Type B pancreatic cell (in vitro differentiated cells): ENCODE measurements at places on chromosomes 5 and 9. TPM values are rescaled to one million over a fixed set of nuclear protein-coding genes. Genes with fewer than 3 reads are reported as not detected.

- no peak for DNase-seq
Measured at GRCh38 chr5:120919017-120919416, 454.9 kb downstream of the PRR16 start.

- no peak for DNase-seq
Measured at GRCh38 chr9:3457175-3457574, 68.6 kb downstream of the RFX3 start.

DNA sequence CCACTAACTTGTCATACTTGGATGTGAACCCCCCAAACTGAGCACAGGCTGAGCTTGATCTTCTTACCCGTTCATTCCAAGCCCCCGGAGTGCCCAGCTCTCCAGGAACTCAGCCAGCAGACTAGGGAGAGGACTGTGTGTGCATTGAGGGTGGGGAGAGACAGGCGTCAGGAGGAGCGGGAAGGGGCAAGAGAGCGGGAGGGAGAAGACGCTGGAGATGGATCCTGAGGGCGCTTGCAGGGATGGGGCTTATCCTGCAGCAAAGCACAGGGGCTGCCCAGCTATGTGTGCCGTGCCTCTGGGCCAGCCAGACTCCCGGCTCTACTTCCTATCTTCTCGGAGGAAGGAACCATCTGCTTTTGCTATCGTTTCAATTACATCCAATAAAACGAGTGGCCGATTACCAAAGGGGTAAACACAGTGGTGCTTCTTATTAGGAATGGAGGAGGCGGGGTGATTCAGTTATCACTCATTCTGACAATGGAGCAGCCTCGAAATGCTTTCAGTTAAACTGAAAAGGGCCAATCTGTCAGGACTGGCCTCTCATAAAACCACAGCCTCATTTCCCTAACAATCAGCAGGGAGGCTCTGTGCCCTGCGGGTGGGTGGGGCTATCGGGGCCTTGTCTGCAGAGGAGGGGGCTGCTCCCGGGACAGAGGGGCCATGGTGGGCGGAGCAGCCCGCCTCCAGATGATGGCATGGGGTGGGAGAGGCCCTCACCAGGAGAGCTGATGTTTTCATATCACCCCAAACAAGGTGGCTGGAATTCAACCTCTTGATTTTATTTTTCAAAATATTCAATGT lies 168.2 kb downstream of the DAB2IP start:
- DNase-seq = no peak

- no peak for DNase-seq
Measured at GRCh38 chr5:146243247-146243646, 39.8 kb downstream of the RBM27 start.

DNA sequence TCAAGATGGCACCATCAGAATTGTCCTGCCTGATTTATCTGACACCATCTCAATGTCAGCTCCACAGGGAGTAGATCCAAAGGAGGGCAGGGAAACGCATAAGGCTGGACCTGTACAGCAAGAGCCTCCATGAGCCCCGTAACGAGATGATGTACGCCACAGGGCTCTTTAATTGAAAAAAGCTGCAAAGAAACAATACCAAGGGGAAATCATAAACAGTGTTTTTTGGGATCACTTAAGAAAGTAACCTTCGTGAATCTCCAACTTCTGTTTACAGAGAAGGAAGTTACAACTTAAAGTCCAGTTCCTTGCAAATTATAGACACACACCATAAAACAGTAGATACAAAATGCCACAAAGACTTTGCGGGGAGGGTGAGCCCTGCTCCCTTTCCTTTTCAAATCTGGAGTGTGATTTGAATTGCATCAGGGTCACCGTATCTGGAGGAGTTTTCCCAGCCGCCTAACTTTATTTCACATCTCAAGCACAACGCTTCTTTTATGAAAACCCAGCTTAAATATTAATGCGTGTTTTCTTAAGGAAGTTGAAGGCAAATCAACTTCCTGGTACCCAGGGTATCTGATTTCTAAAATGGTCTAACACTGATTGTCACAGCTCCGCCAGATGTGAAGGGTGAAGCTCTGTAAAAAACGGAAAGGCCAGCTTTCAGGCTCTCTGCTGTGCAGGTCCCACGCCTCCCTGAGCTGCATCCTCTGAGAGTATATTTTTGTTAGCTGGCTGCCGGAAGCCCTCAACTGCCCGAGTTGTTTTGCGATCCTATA lies 88.9 kb downstream of the EBF1 start:
- no peak for DNase-seq

DNA sequence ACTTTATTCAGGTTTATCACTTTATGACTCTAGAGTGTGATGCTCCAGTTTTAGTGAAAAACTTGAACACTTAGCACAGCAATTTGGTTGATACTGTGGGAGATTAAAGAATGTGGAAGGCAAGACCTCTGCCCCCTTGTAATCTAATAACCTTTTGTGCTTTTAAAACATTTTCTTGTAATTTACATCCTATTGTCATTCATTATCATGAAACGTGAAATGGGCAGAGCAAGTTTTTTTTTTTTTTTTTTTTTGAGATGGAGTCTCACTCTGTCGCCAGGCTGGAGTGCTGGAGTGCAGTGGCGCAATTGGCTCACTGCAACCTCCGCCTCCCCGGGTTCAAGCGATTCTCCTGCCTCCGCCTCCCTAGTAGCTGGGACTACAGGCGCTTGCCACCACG lies 1.8 kb downstream of the PAIP2 start:
- DNase-seq = no peak

GRCh38 chr5:89313044-89313443 lies 430.1 kb upstream of the MEF2C start:
- DNase-seq = no peak

DNA sequence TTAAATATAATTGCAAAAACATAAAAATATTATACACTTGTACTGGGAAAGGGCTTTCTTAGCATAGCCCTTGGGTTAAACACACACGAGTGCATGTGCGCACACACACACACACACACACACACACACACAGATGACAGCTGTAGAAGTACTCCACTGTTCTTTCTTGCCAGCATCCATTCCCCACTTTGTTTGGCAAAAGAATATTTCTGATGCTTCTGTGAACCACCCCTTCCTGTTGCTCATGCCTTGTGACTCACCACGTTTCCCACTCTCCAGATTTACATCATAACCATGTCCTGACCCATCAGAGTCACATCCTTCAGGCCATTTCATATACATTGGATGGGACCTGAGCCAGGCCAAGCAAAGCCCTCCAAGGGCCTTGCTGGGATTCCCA lies 280.1 kb downstream of the DNAH5 start:
- DNase-seq = no peak

GRCh38 chr9:589723-590122 lies 251.8 kb upstream of the DMRT1 start:
- no peak for DNase-seq

IL13 gene
- not detected in 2 replicates for total RNA-seq

GRCh38 chr9:124079176-124079925 lies 67.8 kb downstream of the LHX2 start:
- no peak for DNase-seq

PCDHGA1 gene
- total RNA-seq = 0.31 and 0.74 TPM in 2 replicates

- no peak for DNase-seq
Measured at GRCh38 chr5:112930082-112930344, 8.0 kb upstream of the REEP5 start.

DNA sequence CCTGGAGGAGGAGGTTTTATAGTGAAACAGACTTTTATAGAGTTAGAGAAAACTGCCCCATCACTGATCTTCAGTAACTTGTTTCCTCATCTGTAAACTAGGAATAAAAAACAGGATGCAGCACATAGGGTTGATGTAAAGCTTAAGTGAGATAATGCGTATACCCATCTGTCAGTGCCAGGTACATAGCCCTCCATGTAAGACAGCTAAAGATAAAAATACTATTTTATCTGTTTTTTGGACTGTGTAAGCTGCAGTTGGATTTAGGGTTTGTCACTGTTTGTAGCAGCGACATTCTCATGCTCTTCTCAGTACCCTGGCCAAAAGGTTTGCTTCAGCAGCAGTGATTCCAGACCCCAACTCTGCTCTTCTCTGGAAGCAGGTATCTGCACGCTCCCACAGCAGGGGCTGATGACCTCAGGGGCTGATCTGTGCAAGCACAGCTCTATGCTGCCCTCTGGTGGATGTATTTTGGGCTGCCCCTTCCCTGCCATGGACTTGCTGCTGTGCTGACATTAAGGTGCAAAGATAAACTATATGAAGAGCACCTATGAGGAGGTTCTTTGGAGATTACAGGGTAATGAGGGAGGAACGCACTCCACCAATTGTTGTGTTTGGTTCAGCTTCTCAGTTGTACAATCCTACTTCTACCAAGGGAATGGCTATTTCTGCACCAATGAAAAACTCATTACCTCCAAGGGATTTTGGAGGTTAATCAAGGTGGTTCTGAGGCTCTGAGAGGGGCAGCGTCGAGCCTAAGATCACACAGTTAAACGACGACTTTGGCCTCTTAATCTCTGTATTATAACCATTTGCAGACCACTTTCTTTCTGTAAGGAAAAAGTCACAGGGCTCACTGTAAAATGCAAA lies 13.1 kb downstream of the HMHB1 start:
- peak; percentile 85 for DNase-seq

- DNase-seq = no peak
Measured at GRCh38 chr9:33677961-33678360, 117.4 kb upstream of the PRSS3 start.

PPIC gene
- 23.4 and 57.7 TPM in 2 replicates for total RNA-seq

GRCh38 chr5:122755783-122756182 lies 19.1 kb upstream of the SNX2 start:
- DNase-seq = no peak

GRCh38 chr9:119689879-119690278 lies 320.6 kb upstream of the BRINP1 start:
- no peak for DNase-seq

DNA sequence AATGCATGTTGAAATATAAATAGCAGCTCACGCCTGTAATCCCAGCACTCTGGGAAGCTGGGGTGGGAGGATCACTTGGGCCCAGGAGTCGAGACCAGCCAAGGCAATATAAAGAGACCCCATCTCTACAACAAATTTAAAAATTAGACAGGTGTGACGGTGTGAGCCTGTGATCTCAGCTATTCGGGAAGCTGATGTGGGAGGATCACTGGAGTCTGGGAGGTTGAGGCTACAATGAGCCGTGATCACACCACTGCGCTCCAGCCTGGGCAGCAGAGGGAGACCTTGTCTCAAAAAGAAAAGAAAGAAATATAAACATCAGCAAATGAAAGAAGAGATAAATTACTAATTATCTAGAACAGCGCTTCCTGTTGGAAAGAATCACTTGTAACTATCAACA lies 105.0 kb downstream of the MAPKAP1 start:
- no peak for DNase-seq

DNA sequence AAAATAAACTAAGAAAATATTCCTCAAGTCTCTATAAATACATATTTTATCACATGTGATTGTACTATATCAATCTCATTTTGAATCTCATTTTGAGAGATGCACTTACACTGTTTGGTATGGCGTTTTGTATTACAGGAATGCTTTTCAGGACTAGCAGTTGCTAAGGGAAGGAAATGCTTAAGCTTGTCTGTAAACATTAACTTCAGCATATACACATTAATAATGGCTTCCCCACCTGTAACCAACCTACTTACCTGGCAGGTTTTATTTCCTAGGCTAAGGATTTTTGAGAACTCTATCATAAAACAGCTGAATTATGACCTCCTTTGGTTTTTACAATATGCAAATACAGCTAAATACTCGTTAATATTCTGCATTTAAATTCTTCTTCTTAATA lies 141.0 kb upstream of the GRHPR start:
- DNase-seq = no peak

DNA sequence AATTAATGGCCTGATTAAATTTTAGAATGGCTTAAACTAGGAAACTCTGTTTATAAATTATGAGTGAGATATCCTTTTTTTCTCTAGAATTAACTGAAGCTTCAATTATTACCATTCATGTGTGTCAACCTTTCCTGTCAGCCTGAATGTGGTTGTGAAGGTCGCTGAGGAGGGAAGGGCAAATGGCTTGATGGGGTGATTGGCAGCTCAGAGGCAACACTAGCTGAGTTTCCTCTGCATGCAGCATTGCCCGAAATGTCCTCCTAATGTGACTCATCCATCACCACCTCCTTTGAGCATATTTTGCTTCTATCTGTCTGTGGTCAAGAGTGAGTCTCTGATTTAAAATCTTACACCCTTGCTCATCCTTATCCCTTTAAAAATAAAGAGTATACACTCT lies 281.9 kb downstream of the TENT4A start:
- no peak for DNase-seq

PCDHB11 gene
- 2.0 and 3.3 TPM in 2 replicates for total RNA-seq

RAPGEF1 gene
- total RNA-seq = 45.9 and 51.5 TPM in 2 replicates

NHP2 gene
- 136 and 161 TPM in 2 replicates for total RNA-seq

DNA sequence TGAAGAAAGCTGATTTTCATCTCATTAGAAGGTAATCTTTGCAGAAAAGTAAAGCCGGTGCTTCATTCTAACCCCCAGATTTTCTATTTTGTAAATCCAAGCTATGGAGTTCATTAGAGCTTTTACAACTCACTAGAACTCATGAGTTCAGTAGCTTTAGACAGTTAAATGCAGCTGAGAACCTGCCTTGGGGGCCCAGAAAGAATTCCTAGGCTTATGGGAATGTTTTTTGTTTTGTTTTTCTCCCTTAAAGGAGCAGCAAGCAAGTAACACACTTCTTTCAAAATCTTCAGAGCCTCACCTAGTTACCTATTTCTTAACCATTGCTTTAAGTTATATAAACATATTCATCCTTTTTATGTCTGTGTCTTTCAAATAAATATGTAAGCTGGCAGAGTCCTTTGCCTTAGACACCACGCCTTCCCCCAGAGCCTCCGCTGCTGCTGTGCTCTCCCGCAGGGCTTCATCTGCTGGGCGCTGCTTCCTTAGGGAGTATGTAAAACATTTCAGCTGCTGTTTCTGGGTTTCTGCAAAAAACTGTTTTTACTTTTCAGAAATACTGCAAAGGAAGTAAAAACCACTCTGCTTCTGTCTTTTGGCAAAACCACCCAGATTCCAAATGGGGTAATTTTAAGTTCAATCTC lies 132.9 kb downstream of the CDC42SE2 start:
- DNase-seq = no peak

- no peak for DNase-seq
Measured at GRCh38 chr9:37187713-37188439, 67.5 kb downstream of the ZCCHC7 start.

DNA sequence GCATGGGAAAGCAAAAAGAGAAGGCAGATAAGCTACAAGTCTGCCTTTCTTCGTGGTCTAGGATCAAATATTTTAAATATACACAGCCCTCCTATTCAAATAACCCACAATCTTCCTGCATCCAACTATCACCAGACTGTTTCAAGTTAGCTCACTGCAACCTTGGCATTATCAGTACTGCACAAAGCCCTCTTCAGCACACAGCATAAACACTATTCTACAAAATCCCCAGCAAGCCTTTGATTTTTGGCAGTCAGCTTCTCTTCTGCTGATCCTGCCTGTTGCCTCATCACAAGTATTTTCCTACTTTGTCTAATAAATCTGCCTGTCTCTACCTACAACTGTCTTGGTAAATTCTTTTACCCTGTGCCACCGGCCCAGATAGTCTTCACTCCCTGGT lies 142.9 kb downstream of the COX7C start:
- DNase-seq = no peak

- no peak for DNase-seq
Measured at GRCh38 chr9:107704774-107705173, 215.2 kb upstream of the KLF4 start.

- no peak for DNase-seq
Measured at GRCh38 chr5:52928689-52929088, 60.5 kb upstream of the ITGA2 start.

MEIKIN gene
- not detected in 2 replicates for total RNA-seq

- DNase-seq = no peak
Measured at GRCh38 chr5:89401659-89402058, 518.7 kb upstream of the MEF2C start.

DDX4 gene
- not detected in 2 replicates for total RNA-seq

GRCh38 chr9:131986576-131986975 lies 93.1 kb downstream of the MED27 start:
- no peak for DNase-seq

TBCA gene
- total RNA-seq = 208 and 226 TPM in 2 replicates

- DNase-seq = no peak
Measured at GRCh38 chr5:108144332-108144731, 237.6 kb downstream of the FBXL17 start.
